ENCODE measurements at places on chromosomes 7 and 10.

GRCh38 chr10:124918191-124918830, 23.6 kb upstream of the ZRANB1 start:
- DNase-seq: no peak

GRCh38 chr10:35442592-35442991, 106.3 kb downstream of the CCNY start:
- no peak for DNase-seq

- no peak for DNase-seq
Observed at GRCh38 chr7:27101171-27101956, 1.1 kb downstream of the HOXA2 start.

DNA sequence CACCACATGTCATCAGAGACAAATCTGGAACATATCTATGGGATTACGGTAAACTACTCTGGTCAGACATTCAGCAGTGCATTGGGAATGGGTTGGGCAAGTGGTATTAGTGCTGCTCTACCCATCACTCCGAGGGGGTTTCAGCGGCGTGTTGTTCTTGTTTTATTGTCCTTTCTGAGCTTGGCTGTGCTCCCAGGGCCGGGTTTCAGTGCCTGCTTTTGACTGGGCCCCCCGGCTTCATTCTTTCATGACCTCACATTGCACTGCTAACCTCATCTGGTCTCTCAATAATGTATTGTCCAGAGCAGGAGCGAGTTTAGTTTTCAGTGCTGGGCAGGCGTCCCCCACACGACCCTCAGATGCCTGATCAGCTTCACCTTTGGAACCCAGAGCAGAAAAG, 364.6 kb downstream of the PAXIP1 start:
- DNase-seq: no peak

GRCh38 chr10:79336276-79336675, 11.0 kb upstream of the PPIF start:
- no peak for DNase-seq

- DNase-seq: no peak
Observed at GRCh38 chr10:132710746-132711612, 75.0 kb downstream of the NKX6-2 start.

DNA sequence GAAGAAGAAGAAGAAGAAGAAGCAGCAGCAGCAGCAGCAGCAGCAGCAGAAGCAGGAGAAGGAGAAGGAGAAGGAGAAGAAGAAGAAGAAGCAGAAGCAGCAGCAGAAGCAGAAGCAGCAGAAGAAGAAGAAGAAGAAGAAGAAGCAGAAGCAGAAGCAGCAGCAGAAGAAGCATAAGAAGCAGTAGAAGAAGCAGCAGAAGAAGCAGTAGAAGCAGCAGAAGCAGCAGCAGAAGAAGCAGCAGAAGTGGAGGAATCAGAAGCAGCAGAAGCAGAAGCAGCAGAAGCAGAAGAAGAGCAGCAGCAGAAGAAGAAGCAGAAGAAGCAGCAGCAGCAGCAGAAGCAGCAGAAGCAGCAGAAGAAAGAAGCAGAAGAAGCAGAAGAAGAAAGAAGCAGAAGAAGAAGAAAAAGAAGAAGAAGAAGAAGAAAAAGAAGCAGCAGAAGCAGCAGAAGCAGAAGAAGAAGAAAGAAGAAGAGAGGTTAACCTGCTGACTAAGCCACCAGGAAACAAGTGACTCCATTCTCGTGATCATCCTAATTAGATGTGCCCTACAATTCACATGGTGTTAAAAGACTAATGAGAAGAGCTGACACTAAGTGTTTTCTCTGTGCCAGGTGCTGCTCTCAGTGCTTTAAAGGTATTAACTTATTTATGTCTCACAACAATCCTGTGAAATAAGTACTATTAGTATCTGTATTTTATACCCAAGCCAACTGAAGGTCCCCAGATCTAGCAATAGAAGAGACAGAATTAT, 11.6 kb downstream of the CDNF start:
- DNase-seq: no peak

Measured in HTR-8/SVneo (cell line).